OCI-M1 (cell line): ENCODE measurements at places on chromosomes 2 and 18.

GRCh38 chr2:161947836-161948235 is 126.2 kb downstream of the DPP4 start:
- DNase-seq = no peak

DNA sequence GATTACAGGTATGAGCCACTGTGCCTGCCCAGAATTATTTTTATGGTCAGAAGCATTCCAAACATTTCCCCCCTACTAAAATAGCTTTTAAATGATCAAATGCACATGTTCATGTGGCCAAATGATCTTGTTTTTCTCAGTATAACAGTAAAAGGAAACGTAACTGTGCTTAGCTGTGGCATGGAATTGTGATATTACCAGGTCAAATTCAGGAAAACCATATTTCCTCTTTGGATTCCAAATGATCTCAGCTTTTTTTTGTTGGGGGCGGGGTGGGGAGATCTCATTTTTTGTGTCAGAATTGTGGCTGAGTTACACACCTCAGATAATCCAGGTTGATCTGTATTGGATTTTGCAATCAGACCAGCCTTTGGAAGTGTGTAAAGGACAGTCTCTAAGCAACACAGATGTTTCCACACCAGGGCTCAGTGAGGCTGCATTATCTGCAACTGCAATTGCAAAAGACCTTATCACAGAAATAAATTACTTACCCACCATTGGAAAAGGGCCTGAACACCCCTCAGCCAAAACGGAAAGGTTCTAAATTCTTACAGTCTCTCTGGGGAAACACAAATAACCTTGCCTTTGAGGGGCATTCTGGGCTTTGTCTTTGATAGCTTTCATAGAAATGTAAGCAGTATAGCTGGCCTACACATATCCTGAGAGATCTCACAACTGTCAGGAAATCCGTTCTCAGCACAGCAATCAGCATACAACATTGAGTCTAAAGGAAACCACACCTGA is 8.4 kb downstream of the CASP10 start:
- DNase-seq = peak; percentile 42

GRCh38 chr2:74128206-74128605 is 19.5 kb downstream of the BOLA3 start:
- no peak for DNase-seq

GRCh38 chr2:6309415-6310255 is 556.1 kb downstream of the CMPK2 start:
- no peak for DNase-seq

DNA sequence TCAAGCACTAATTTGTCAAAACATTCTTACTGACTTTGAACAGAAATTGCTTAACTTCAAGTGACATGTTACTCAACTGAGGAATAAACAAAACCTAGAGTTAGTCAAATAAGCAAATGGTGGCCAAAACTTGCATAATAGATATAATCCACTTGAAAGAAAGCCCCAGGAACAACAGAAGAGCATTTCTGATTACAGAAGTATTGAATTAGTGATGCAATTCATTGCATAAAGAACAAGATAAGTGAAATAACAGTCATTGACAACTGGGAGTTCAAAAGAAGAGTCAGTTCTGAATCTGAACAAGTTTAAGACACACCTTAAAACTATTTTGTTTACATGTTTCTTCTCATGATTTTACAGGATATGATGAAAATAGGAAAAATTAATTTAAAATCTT is 30.8 kb downstream of the COBLL1 start:
- DNase-seq = peak; percentile 63

DNA sequence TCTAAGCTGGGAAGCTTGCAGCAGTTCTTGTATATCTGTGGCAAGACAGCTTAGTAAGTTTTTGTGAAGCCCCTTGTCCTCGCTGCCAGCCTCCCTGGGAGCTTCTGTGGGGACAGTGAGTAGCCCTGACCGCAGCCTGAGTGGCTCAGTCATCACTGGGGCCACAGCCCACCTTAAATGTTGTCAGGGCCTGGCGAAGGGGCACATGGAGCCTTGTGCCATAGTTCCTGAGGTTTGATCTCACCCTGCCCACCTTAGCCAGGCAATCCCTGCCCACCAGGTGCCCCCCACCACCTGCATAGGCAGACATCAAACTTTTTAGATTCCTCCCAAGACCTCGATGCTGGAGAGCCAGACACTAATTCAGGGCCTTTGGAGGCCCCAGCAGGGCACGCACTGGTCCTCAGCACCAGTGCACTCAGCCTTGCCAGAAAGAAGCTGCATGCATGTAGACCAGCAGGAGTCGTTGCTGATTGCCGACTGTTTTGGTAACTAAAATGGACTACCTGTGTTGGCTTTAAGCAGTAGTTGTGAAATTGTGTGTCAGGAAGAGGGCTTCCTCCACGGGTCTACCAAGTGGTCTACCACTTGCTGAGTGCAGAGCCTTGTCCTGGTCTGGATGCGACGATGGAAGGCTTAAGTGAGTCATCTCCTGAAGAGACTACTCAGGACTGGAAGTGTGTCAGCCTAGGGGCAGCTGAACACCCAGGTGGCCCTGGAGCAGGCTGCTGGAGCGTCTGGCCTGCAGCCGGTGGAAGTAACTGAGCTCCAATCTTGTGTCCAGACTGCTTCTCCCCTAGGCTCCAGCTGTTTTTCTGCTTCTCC is 233.1 kb downstream of the SEPTIN10 start:
- DNase-seq = no peak

- DNase-seq = peak; percentile 71
Measured at GRCh38 chr2:195559431-195559914, 97.6 kb upstream of the SLC39A10 start.

- DNase-seq = no peak
Measured at GRCh38 chr2:6934758-6935651, 17.8 kb downstream of the RNF144A start.

- DNase-seq = peak; percentile 48
Measured at GRCh38 chr2:18987592-18988073, 370.8 kb downstream of the OSR1 start.

GRCh38 chr2:191618046-191618780 is 59.7 kb upstream of the NABP1 start:
- DNase-seq = no peak

DNA sequence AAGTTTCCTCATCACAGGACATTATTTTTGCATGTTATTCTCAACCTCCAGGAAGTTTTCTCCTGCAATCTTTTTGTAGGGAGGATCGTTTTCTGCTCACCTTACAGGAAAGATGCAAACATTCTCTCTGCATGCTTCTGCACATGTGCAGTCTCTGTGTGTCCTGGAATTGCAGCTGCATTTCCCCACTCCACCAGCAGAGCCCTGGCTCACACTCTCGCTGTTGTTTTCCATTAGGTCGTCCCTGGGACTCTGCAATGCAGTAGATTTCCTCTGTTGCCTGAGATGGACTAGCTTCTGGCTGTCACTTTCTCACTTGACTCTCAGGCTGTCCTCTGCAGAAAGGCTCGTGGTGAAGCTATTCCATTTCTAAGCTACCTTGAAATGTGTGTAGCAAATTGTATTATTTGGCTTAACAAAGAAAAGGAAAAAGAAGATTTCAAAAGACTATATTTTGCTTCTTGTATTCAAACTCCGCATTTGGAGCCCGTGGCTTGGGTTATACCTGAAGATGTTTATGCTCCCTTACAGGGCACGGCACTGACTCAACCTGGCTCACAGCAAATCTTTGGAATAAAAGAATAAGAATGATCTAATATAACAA is 346.7 kb downstream of the RAD51AP2 start:
- DNase-seq = peak; percentile 65

DNA sequence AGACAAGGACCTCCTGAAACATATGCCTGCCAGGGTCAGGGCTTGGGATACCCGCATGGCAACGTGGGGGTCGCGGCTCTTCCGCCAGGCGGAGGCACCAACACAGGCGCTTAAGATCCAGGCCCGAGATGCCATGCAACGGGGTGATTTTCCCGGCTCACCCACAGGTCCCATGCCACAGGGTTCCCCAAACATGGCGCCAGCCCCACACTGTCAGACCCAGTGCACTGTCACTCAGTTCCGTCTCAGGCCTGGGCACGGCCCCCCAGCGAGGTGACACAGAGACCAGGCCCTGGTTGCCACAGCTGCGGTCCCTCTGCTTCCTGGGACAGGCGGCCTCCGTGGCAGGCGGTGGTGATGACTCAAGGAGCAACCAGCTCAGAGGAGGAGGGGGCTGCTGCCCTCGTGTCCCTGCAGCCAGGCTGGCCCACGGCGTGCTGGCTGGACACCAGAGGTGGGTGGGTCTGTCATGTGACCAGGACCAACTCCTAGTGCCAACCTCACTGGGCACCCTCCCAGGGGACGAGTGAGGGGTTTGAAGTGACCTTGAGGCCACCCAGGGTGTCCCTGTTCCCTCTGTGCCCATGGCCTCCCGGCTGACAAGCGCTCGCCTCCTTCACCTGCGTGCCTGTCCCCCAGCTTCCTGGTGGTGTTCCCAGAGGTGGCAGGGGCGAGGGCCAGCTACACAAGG is 4.9 kb downstream of the PDCD1 start:
- DNase-seq = no peak
